Muscle of arm (tissue), 14 donors: ENCODE measurements at places on chromosomes 7 and 10.

- peak; percentile 32 for DNase-seq
Observed at GRCh38 chr10:51617576-51618235, 81.7 kb downstream of the CSTF2T start.

- DNase-seq, result no peak
Observed at GRCh38 chr10:77593771-77594470, 43.7 kb downstream of the KCNMA1 start.

GRCh38 chr10:132341017-132341416, 9.0 kb downstream of the LRRC27 start:
- no peak for DNase-seq

- no peak for DNase-seq
Observed at GRCh38 chr10:11108356-11108755, 90.7 kb downstream of the CELF2 start.

DNA sequence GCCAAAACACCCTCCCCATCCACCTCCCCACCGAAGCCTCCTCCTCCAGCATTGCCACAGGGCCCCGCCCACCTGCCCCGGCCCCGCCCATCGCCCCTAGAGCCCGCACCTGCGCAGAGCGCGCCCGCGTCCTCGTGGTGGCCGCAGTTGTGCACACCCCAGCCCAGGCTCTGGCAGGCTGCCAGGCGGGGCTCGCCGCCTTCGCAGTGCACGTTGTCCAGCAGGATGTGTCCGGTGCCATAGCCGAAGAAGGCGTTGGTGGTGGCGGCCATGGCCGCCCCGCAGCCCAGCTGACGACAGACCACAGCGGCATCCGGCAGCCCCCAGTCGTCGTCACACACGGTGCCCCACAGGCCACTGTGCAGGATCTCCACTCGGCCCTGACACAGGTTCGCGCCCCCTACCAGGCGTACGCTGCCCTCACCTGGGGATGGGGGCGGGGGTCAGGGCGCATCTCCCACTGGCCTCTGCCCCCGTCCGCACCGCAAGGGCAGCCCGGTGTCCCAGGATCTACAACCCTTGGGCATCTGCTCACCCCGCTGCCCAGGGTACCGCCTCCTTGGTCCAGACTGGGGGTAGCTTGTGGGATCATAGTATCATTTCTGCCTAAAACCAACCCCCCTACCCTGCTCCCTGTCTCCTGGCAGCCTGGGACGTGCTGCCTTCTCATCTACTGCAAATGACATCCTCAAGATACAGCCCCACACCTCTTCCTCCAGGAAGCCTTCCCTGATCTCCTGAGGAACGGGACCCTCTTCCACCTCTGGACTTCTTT, 11.9 kb downstream of the SSC4D start:
- DNase-seq, result peak; percentile 60

DNA sequence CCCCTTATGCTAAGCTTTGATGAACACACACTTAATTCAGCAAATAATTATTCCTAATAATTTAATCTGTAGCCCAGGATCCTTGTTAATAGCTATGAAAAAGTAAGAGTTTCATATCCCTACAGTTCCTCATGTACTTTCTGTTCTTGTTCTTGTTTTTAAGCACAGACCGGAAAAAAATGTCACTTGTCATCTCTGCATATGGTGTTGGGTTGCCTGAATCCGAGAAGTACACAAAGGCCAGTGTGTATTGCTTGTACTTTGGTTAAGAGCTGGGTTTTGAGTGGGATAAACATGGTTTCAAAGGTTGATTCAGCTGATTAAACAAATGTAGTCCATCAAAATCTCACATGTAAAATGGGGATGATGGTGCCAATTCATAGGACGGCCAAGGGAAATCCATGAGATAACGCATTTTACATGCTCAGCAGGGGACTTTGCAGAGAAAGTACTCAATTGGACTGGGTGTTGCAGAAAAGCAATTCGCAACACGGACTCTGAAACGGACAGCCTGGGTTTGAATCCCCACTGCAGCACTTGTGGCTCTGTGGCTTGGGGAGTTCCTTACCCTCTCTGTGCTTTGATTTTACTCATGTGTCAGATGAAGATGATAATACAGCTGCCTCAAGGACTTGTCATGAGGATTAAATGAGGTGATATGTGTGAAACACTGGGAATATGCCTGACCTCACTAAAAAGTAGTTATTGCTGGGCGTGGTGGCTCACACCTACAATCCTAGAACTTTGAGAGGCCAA, 71.7 kb downstream of the MAP3K8 start:
- no peak for DNase-seq
